ENCODE measurements at places on chromosomes 1 and 21. TPM values are rescaled to one million over a fixed set of nuclear protein-coding genes. Genes with fewer than 3 reads are reported as not detected.
A peak's percentile ranks its signal among the peaks of the same experiment; 100 is the strongest.

NDUFV3 gene
- total RNA-seq: 24.4 TPM

DNA sequence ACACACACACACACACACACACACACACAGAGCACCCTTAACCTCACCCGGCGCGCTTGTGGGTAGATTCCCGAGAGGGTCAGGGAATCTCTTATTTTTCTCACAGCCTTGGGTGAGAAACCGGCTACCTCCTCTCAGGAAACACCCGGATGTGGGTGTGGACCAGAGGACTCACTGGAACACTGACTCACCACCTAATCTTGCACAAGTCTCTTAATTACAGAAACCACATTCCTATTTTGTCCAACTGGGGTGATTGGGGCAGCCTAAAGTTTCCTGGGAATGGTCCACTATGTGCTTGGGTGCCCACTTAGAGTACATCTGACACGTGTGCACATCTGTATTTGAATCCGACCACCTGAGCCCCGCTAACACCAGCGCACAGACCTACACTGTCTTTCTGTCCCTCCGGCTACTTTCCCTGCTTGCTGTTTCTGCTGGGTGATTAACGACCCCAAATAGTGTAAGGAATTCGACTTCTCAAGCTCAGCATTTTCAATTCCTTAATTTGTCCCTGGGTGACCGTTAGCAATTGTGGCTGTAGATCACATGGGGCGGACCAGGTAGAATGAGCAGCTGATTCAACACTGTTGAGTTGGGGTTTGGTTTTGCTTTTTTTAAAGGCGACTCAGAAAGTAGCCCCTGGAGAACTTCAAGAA lies 14.0 kb upstream of the TBX15 start:
- DNase-seq: no peak

- DNase-seq: no peak
These were observed 41.2 kb downstream of the KCNAB2 start for GRCh38 chr1:6086762-6087376.

TNN gene
- total RNA-seq: not detected

GRCh38 chr1:103958699-103959098 lies 209.0 kb downstream of the AMY1C start:
- no peak for DNase-seq

ANKRD35 gene
- 1.1 TPM for total RNA-seq

- DNase-seq: no peak
These were observed 134.1 kb upstream of the ADGRL2 start for GRCh38 chr1:81666586-81666985.

SLC45A1 gene
- total RNA-seq: 1.1 TPM

DNA sequence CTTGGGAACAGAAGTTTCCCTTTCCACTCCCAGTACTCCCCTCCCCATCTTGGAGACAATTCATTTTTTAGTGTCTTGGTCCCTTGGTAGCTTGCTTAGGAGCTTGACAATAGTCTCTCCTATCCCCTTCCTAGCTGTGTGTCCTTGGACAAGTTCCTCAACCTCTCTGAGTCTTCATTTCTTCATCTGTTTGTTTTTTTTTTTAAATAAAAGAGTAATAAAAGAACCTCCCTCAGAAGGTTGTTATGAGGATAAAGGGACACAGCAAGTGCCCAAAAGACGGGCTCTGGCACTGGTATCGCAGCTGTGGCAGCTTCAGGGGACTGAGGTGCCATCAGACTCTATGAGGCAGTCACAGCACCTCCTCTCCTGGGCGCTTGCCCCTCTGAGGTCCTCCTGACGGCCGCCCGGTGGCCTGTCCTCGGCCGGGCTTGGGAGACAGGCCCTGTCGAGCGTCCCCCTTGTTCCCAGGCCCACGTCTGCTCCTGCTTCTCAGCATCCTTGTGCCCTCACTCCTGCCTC lies 689.2 kb downstream of the MATN1 start:
- DNase-seq: no peak

CAMK1G gene
- total RNA-seq: 4.3 TPM

DNA sequence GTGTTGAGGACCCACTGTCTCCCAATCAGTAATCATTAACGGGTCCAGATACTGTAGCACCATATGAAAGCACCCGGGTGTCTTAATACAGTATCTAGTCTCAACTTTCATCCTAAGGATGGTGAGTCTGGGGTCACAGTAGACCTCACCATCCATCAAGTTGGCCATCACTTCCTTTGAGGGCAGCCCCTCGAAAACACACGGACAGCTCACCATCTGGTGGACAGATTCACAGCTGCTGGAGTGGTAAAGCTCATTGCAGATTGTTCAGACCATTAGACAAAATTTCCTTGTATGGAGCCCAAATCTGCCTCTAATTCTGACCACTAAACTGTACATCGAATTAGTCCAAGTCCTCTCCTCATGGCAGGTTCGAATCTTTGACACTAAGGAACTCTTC lies 123.1 kb downstream of the PGBD5 start:
- DNase-seq: no peak

OMA1 gene
- 19.8 TPM for total RNA-seq

DNA sequence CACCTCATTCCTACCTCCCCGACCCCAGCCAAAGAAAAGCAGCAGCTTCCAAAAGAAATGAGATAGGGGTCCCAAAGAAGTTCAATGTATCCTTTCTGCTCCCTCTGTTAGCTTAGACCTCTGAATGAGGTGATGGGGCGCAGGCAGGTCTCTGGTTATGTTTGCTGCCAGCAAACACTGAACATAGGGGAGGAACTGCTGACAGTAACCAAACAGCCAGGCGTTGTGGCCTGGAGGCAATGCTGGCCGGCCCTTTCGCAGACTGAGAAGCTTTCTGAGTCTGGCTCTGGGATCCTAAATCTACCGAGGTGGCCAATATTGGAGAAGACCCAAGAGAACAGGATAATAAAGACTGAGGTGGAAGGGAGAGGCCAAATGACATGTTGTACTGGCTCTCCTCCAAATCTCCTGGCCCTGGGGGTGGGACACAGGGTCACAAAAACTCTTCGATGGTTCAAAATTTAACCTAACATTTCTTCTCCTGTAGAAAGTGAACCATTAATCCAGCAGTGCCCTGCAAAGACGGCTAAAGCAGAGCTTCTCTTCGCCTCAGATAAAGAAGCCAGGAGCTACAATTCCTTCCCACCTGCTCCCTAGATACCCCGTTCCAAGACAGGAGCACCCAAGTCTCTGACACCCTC lies 19.6 kb downstream of the SSR2 start:
- no peak for DNase-seq

GRCh38 chr21:35989138-35989735 lies 71.1 kb downstream of the SETD4 start:
- DNase-seq: no peak

DNA sequence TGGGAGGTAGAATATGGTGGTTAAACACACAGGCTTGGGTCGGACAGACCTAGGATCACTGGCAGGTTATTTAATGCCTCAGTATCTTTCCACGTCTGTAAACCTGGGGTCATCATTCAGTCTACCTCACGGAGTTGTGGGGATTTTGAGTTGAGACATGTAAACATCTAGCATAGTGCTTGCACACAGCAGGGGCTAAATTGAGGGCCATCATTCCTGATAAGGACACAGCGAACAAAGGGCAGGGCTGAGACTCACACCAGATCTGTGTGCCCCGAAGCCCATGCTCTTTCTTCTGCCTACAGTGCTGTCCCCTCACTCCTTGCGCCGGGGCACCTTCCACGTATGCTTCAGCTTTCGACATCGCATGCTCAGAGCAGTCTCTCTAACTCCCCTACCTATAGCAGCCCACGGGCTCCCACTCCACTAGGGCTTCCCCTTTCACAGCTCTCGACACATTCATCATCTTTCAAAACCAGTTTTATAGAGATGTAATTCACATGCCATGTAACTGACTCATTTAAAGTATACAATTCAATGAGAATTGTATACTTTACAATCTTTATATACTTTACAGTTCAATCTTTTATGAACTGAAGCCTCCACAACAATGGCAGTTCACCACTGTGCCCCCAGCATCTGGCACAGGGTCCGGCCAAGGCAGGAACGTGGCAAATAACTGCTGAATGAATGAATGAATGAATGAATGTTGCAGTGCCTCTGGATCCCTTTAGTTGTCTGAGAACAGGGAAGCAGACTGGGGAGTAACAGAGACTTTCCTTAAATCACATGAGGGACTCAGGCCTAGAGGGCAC lies 48.0 kb downstream of the GPR161 start:
- DNase-seq: no peak

KRTAP20-3 gene
- not detected for total RNA-seq

DNA sequence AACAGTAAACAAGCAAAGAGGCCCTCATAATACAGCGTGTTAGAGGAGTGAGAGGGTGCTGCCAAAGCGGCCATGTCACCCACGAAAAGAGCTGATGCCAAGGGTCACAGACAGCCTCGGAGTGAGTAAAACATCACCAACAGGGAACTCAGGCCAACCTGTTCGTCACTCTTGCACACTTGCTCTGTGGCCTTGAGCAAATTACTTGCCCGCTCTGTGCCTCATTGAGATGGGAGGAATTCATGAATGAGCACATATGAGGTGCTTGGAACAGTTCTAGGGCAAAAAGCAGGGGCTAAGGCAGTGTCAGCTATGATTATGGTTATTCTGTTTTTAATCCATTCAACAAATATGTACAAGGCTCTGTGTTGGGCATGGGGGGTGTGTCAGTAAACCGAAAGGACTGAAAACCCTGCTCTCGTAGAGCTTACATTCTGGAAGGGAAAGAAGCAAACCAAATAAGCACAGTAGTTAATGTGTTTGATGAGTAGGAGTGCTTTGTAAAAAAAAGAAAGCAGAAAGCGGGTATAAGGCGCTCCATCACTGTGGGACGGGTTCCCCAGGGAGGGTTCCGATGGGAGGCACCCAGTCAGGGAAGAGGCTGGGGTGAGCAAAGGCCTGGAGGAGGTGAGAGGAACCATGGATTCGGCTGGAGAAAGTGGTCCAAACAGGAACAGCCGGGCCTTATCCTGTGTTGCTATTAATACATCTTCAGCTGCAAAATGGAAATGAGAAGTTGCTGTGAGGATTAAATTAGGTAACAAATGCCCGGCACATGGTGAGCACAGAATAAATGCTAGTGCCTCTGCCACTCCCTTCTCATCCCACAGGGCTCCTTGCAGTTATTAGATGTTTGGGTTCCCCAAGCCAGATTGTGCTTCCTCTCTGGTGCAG lies 39.5 kb upstream of the RD3 start:
- no peak for DNase-seq

DNA sequence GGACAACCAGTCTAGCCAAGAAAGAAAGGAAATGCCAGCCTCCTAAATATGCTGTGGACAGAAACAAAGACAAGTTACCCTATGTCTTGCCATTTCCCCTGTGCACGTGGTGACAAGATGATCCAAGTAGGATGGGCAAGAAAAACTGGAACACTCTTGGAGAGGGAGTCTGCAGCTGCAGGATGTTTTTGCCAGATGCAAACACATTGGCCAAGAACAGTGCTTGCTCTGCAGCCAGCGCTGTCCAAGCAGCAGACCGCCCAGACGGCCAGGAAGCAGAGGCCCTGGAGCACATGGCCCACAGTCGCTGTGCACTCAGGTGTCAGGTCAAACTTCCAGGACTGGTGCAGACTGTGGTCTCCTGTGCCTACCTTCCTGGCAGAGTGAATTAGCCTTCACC lies 189.3 kb downstream of the SLC35F3 start:
- DNase-seq: no peak

DNA sequence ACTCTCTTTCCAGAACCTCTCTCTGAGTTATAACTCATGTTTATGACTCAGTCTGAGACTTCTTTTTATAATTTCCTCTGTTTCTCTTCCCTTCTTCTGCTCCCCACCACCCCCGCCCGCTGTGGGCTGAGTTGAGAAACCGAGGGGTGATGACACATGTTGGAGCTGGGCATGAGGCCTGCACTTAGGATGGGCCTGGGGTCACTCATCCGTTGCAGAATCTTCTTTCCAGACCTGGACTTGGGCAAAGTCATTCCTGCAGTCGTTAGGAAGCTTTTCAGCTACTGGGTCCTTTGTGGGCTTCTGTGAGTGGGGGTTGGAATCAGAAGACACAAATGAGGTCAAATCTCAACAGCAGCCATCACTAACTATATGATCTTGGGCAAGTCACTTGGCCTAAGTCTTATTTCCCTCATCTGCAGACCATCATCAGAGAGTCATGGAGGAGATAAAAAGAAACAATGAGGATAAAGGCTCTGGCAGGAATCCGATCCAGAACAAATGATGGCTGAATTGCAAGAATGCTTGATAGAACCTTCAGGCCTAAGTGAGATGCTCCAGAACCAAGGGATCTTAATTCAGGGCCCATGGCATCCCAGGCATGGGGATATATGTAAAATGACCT lies 53.4 kb downstream of the RPS6KA1 start:
- no peak for DNase-seq

DNA sequence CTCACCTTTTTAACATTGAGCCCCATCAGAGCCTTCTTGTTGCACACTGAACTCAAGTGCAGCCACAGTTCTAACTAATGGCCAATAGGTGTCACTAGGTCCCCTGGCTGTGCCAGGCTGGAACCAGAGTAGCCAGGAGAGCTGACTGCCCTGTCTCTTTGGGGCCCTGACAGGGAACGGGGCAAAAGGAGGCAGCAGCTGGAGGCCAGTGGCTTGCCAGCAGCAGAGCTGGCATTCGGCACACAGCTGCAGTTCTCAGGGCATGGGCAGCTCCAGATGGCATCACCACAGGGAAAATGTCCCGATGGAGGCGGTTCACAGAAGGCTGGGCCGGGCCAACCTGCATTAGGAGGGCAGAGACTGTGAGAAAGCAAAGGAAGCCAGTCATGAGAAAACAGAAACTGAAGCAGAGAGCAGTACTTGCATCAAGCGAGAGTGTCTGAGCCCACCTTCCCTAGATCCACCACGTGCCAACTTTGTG lies 188.6 kb downstream of the FCRL5 start:
- DNase-seq: peak; percentile 71

Measured in neural progenitor cell (in vitro differentiated cells).